ENCODE measurements at places on chromosomes 7 and 10.

GRCh38 chr10:125130916-125131315, 29.4 kb downstream of the CTBP2 start:
- DNase-seq, result no peak

DNA sequence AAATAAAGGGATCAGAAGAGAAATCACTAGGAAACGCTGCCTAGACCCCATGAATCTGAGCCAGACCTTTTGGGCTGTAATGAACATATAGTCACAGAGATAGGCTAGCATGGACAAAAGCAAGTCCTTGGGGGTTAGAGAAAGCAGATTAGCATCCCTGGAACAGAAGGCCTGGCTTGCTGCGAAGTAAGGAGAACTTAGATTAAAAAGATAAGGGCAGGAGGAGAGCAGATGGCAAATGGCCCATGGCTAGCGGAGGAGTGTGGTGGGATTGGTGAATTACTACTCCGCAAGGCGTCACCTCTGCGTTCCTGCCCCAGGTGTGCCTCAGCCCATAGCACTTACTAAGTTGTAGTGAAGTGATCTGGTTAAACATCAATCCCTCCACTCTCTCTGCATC, 92.3 kb upstream of the ZNF438 start:
- no peak for DNase-seq

DNA sequence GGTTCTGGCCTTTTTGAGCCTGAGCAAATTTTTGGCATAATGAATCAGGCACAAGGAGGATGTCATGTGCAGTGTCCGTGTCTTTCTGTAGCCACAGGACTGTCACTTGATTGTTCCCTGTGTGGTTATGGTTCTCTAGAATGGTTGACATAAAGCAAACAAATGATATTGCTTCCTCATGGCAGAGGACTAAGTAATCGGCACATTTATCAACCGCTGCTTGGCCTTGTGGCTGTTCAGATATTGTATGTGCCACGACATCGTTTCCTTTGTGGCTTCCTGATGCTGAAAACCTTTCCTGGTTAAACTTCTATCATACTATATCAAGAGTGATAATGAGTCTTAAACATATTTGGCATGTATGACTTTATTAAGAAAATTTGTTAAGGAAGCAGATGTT, 598.8 kb downstream of the SUGCT start:
- no peak for DNase-seq

- no peak for DNase-seq
Measured at GRCh38 chr7:82194016-82194643, 249.4 kb downstream of the CACNA2D1 start.

- DNase-seq, result no peak
Measured at GRCh38 chr10:97307441-97307840, 11.6 kb upstream of the FRAT1 start.

DNA sequence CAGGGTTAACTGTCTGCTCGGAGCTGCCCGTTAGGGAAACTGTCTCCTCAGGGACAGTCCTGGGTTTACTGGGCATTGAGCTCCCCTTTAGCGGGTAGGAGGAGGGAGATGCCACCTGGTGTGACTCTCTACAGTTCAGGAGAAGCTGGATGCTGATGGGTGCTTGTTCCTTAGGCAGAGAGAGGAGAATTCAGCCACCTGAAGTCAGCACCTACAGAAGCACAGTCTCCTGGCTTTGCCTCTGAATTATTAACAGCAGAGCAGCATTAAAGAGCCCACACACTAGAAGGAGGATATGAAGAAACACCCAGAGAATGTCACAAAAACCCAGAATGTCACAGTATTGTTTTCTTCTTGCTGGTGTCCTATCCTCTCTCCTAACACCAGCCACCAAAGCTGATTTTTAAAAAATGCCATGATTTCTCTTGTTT, 696 bp downstream of the GIMAP4 start:
- DNase-seq, result no peak

DNA sequence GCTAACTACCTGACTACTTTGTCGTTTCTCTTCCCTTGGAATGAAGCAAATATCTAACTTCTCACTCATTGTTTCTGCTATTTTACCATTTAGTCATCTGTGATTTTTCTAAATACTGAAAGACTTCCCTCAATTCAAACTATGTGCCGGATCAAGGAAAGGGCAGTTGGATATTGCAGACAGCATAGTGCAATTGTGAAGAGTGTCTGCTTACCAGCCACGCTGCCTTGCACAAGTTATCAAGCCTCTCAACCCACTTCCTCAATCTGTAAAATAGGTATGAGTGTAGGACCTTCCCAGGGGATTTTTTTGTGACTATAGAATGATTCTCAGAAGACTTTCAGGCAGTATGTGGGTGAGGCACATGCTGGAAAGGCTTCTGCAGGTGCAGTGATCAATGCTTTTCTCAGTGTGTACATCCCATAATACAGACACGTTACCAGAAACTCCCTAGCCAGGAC, 54.3 kb downstream of the EGFR start:
- no peak for DNase-seq

DNA sequence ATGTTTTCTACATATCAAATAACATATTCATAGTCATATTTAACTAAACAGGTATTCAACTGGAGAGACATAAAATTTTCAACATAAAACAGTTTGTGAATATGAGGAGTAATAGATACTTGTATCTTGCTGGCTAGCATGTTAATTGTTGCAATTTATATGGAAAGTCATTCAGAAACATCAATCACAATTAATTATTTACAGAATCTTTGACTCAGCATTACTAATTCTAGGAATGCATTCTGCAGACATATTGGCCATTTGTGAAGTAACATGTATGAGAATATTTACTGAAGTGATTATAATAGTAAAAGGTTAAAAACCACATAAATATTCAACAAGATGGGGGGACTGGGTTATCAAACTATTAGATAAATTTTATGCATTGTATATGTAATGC, 203.7 kb downstream of the TSPAN12 start:
- DNase-seq, result no peak

DNA sequence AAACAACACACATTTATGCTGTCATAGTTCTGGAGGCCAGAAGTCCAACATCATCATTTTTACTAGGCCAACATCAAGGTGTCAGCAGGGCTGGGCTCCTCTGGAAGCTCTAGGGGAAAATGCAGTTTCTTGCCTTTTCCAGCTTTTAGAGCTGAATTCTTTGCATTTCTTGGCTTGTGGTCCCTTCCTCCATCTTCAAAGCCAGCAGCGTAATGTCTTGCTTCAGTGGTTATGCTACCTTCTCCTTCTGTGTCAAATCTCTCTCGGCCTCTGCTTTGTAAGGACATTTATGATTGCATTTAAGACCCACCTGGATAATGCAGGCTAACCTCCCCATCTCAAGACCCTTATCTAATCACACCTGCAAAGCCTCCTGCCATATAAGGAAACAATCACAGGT, 66.5 kb upstream of the ANKRD1 start:
- no peak for DNase-seq

- no peak for DNase-seq
Measured at GRCh38 chr10:60954035-60954434, 10.1 kb upstream of the RHOBTB1 start.
